ENCODE measurements at places on chromosomes 11 and 22.

GRCh38 chr11:44775366-44775984 lies 48.7 kb downstream of the TSPAN18 start:
- peak; percentile 68 for DNase-seq

DNA sequence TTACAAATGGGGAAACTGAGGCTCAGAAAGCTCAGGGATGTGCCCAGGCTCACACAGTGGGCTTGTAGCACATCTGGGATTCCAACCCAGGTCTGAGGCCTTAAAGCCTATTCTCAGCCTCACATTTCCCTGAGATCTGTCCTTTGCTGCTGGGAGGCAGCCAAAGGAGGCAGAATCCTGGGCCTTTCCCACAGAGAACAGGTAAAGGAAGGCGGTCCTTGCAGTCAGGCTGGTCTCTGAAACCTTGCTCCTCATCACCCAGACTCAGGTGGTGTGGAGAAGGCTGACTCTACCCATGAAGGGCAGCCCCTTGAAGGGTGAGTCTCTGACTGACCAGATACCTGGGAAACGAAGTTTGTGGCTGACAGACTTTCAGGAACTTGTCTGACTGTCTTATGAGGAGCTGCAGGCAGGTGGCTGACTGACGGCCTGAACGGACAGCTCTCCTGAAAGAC lies 7.8 kb downstream of the SLCO2B1 start:
- no peak for DNase-seq

DNA sequence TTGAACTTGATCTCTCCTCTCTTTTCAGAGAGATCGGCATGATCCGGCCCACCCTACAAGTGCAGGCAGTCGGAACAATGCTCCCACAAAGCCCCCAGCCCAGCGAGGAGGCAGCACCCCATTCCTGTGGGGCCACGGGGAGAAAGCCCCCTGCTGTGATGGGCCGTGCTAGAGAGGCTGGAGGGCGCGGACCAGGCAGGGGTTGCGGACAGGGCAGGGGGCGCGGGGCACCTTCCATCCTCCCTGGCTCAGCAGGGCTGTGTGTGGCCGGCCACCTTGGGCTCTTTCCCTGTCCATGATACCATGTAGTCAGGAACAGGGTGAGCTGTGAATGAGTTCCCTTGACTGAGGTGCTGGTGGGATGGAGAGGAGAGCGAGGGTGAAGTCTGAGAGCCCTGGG lies 379.8 kb downstream of the BRD1 start:
- no peak for DNase-seq

DNA sequence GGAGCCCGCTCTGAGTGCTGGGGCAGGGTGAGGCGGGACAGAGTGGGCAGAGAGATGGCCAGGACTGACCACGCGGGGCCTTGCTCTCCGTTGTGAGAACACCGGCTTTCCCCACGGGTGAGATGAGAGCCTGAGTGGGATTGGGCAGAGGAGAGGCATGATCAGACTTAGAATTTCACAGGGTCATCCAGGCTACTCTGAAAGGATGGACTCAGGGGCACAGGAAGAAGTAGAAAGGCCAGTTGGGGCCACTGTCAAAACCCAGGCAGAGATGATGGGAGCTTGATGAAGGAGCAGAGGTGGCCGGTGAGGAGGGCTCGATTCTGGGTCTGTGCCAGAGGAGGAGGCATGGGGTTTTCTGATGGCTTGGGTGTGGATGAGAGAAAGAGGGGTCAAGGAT lies 63.8 kb upstream of the NUP50 start:
- no peak for DNase-seq

- no peak for DNase-seq
Measured at GRCh38 chr11:45647329-45647728, 18.1 kb downstream of the CHST1 start.

DNA sequence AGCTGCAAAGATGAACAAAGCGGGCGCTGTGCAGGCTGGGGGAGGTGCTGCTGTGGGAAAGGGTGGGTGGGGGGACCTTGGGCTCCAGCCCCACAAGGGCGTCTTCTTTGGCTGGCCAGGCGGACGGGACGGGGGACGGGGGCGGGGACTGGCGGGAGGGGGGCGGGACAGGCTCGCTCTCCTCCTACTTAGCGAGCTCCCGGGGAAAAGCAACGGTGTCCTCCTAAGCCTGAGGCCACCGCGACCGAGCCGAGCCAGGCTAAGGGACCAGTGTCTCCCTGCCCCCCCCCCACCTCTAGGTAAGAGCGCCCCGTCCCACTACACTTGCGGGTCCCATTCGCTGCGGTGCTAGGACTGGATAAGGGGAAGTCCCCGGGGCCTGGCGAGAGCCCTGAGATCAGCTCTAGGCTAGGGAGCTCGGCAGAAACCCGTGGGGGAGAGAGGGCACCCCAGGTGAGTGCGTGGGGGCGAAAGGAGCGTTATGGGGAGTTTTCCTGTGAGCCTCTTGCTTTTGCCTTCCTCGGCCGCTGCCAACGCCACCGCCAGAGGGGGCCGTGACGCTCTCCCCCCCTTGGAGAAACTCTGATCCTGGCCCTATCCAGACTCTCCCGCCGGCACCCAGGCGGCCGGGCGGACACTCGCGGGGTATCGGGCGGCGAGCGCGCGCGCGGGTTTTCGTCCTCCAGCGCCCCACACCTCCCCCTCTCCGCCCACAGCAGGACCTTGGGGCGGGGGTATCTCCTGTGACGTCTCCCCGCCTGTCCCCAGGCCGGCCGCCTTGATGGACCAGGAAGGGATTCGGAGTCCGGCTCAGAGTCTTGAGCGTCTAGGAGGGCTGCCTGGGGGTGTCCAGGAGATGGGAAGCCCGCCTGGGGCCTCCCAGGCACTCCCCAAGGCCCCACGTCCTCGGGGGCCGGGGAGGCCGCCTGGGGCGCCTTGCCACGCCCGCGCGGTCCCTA lies at the start of gene PHLDB1:
Gene PHLDB1 (plus strand): TSS at position 215 of the 959 bp plus-strand sequence. CDS start 6,222 bp downstream, outside the sequence.
- peak; percentile 24 for DNase-seq

- DNase-seq = no peak
Measured at GRCh38 chr22:35400501-35400790, 506 bp downstream of the MCM5 start.

- peak; percentile 95 for DNase-seq
Measured at GRCh38 chr22:36365020-36365411, 22.8 kb downstream of the MYH9 start.

- no peak for DNase-seq
Measured at GRCh38 chr22:43477966-43478365, 66.2 kb downstream of the MPPED1 start.

GRCh38 chr11:20363500-20364340 lies at the start of gene HTATIP2:
Gene HTATIP2, plus strand, starts transcription at chr11:20363714. Its CDS starts 524 bp downstream, at chr11:20364238.
- DNase-seq = peak; percentile 74

- no peak for DNase-seq
Measured at GRCh38 chr11:109845437-109845836, 247.8 kb upstream of the ZC3H12C start.

DNA sequence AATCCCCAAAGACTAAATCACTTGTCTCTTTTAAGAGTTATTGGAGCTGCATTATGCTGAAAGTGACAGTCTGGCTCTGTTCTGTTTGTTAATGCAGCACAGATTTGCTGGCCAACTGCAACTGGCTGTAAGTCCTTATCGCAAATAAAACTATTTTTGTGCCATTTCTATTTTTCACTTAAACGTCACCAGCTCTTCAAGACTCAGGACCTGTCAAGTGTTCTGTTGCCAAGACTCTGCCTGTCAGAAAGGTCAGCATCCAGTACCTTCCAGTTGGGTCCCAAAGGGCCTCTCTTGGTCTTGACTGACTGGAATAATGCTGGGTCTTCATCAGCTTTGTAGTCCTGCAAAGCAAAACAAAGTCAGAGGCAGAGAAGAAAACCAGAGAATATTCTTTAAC lies 45.6 kb downstream of the PITPNB start:
- DNase-seq = no peak

- no peak for DNase-seq
Measured at GRCh38 chr11:20627701-20628100, 28.3 kb downstream of the SLC6A5 start.

DNA sequence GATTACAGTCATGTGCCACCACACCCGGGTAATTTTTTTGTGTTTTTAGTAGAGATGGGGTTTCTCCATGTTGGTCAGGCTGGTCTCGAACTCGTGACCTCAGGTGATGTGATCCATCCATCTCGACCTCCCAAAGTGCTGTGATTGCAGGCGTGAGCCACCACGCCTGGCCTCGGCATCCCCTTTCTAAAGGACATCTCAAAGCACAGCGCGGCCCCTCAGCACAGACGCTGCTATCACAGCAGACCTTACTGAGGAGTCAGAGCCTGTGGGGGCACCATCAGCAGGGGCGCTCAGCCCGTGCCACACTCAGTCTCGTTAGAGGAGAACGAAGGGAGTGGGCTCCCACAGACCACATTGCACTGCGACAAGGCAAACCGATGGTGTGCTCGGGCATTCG lies 19.4 kb downstream of the CELSR1 start:
- DNase-seq = no peak

DNA sequence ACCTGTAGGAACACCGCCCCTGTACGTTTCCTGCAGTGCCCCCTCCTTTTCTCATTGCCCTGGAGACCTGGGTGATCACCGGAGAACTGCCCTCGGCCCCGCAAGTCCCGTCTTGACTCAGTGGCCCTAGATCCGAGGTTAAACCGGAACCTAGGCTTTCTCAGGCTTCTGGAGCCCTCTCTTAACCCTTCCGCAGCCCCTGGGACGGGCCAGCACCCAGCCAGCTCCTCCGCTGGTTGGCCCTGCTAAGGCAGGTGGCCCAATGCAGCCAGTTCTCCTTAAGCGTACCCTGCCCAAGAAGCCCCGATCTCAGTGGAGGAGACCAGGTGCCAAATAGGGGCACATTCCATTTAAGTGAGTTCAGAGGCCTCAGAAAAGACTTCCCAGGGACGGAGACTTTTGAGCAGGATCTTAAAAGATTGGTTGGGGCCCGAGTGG lies 776 bp downstream of the NLRX1 start:
- peak; percentile 16 for DNase-seq

- DNase-seq = no peak
Measured at GRCh38 chr11:36308577-36308976, 12.5 kb downstream of the PRR5L start.

DNA sequence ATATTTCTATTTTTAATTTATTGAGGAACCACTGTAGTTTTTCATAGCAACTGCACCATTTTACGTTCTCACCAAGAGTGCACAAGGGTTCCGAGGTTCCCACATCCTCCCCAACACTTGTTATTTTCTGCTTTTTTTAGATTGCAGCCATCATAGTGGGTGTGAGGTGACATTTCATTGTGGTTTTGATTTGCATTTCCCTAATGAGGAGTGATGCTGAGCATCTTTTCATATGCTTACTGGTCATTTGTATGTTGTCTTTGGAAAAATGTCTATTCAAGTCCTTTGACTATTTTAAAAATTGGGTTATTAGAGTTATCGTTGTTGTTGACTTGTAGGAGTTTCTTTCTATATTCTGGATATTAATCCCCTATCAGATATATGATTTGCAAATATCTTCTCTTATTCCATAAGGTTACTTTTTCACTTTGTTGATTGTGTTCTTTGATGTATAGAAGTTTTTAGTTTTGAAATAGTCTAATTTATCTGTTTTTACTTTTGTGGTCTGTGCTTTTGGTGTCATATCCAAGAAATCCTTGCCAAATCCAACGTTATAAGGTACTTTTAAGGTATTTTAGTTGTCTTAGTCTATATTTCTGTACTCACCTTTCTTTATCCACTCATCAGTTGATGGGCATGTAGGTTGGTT lies 9.0 kb downstream of the NEAT1 start:
- DNase-seq = peak; percentile 69
